ENCODE measurements at places on chromosomes 13 and 19. TPM values are rescaled to one million over a fixed set of nuclear protein-coding genes. Genes with fewer than 3 reads are reported as not detected.

GGN gene
- 1.5 TPM for total RNA-seq

SYCN gene
- total RNA-seq = not detected

DNA sequence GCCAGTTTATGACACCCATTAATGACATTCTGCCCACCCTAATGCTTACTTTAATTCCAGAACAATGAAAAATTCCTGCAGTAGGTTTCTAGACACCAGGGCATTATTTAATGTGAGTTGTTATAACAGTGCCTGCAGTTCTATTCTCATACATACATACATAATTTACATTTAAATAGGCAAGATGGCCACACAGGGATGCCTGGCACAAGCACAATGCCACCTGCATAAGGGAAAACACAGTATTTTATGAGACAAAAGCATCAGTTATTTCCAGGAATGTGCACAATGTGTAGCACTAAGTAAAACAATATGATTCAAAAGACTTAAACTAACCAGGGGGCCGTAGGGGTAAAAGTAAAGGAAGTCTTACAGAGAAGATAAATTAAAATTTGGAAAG is 243.9 kb upstream of the SPRY2 start:
- DNase-seq = no peak

DNA sequence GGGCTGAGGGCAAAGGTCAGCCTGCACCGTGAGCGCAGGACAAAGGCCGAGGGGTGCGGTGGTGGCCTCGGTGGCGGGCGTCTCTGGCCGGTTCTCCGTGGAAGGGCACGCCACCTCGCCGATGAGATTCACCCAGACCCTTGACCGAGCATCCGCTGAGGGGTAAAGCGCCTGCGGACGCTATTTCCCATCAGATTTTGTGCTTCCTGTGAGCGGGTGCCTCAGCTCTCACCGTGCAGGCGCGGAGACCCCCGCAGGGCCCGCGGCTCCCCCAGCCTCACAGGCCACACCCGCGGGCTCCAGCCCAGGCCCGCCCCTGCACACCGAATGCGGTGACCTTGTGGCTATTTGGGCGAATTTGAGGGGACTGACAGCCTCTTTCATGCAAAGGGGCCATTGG is 348.0 kb downstream of the TEX29 start:
- DNase-seq = no peak

DNA sequence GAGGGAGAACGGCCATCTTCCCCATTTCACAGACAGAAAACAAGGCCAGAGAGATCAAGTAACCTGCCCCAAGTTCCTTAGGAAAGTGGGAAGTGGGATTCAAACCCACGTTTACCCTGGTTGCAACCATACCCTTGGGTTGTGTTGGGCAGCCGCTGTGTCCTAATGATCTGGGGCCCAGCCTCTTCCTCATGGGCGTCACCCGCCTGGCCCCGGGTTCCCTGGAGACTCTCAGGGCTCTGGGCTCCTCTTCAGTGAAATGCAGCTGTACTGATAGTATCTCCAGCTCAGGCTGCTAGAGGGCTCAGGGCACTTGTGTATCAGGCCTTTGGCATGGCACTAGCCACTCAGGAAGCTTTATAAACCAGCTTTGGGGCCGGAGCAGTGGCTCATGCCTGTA is 9.8 kb downstream of the TMED1 start:
- DNase-seq = no peak

DNA sequence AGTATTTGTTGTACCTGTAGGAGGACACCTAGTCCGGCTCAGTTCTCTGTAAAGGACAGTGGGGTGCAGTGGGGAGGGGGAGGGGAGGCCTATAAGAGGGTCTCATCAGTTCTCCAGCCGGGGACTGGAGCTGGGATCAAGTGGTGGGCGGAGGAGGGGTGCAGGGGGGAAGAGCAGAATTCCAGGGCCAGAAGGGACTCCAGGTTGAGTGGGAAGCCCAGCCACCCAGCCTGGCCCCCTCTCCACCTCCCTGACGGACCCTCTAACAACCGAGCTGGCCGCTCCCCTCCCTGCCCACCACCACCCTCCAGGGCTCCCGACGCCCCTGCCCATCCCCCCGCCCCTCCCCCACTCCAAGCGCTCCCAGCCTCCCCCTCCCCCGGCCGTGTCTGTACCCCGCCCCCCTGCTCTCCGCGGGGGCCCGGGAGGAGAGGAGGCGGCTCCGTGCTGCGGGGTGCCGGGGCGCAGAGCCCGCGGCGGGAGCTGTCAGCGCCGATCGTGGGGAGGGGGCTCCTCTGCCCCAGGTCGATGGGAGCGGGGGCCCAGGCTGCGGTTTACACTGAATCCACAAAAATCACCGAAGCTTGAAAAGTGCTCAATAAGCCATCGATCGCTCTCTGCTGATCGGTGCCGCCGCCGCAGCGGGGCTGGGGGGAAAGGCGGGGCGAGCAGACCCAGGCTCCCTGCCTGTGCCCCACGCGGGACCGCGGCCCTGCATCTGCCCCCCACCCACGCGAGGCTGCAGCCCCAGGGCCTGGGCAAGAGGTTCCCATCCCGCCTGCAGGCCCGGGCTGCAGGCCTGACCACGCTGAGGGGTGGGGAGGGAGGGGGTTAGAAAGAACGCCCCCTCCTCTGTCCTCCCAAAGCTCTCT is 34.6 kb upstream of the ONECUT3 start:
- DNase-seq = no peak

PSPN gene
- total RNA-seq = 1.3 TPM

PSG3 gene
- total RNA-seq = 0.29 TPM

PTH2 gene
- total RNA-seq = not detected

GRCh38 chr19:43468354-43469159 is 3.1 kb upstream of the LYPD3 start:
- DNase-seq = no peak

GRCh38 chr13:99704390-99704789 is 203.1 kb downstream of the TM9SF2 start:
- DNase-seq = no peak

GRCh38 chr13:112825071-112825470 is 135.2 kb downstream of the ATP11A start:
- no peak for DNase-seq

APLP1 gene
- 7.3 TPM for total RNA-seq

DNA sequence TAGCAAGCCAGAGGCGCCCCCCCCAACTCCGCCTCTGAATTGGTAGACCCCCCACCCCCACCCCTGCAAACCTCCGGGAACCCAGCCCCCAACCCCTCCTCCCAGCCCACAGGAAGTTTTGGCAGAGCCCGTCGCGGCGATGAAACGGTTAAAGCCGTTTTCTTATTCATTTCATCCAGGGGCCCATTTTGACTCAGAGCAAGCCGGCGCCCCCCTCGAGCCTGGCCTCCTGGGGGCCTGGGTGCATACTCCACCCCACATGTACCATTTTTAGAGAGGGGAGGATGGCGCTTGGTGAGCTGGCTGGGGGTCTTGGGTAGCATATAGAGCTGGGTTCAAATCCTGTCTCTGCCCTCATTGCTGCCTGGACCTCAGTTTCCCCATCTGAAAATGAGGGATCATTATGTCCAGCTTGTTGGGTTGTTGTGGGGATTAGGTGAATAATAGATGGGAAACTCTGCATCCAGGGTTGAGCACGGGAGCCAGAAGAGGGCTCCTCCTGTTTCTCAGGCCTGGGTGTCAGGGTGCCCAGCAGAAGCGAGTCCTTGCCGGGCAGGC is 7.9 kb upstream of the JUNB start:
- no peak for DNase-seq

- DNase-seq = no peak
Measured at GRCh38 chr19:39927524-39928356, 6.7 kb downstream of the FCGBP start.

DNA sequence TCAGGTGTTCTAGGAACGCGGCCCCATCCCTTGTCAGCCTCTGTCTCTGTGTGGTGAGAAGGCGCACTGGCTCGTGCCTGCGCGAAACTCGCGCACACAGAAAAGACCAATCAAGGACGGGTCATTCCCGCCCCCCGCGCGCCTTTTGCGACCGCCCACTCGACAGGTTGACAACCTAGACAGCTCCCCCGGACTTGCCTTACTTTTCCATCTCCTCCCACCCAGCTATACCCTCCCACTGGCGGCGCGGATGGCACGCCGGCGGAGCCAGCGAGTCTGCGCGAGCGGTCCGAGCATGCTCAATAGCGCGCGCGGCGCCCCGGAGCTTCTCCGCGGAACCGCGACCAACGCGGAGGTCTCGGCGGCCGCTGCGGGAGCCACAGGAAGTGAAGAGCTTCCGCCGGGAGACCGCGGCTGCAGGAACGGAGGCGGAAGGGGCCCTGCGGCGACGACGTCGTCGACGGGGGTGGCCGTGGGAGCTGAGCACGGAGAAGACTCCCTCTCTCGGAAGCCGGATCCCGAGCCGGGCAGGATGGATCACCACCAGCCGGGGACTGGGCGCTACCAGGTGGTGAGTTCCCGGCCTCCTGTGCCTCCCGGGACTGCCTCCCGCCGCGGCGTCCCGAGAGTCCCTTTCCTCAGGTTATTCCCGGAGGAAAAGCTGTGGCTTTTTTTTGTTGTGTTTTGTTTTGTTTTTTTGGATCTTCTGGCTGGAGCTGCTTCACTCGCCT is at the start of gene NDFIP2:
NDFIP2 (plus strand) TSS at position 202 of the 731 bp plus-strand sequence; CDS start at position 251, 49 bp downstream.
- DNase-seq = no peak

CLEC17A gene
- not detected for total RNA-seq

LGALS7B gene
- not detected for total RNA-seq

C19orf73 gene
- total RNA-seq = 3.3 TPM

PRSS57 gene
- total RNA-seq = not detected

GRCh38 chr13:80605011-80605410 is 264.1 kb upstream of the SPRY2 start:
- DNase-seq = no peak

GRCh38 chr19:10655457-10656312 is 1.5 kb downstream of the ILF3 start:
- no peak for DNase-seq

SKA3 gene
- 2.3 TPM for total RNA-seq

CHAF1A gene
- 8.0 TPM for total RNA-seq

POGLUT2 gene
- total RNA-seq = 22.1 TPM

- no peak for DNase-seq
Measured at GRCh38 chr13:42420304-42420703, 148.4 kb downstream of the AKAP11 start.

CEBPA gene
- 0.10 TPM for total RNA-seq

GRCh38 chr19:52398081-52398441 is 412 bp downstream of the ZNF528 start:
- no peak for DNase-seq

HPN gene
- total RNA-seq = not detected

DNA sequence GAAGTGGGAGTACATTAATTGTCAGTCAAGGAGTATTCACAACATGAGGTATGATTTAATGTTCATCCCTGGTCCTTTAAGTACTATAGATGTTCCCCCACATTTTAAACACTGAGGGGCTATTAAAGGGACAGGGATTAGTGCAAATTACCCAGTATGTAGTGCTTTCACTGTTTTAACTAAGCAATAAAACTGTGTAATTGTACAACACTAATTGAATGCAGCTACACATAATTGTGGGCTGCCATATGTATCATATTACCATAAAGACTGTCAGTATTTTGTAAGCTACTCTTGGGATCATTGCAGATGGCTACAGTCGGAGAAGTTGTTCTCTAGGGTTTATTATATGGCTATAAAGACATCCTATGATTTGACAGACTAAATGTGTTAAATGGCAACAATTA is 316.6 kb downstream of the DCLK1 start:
- no peak for DNase-seq

DNA sequence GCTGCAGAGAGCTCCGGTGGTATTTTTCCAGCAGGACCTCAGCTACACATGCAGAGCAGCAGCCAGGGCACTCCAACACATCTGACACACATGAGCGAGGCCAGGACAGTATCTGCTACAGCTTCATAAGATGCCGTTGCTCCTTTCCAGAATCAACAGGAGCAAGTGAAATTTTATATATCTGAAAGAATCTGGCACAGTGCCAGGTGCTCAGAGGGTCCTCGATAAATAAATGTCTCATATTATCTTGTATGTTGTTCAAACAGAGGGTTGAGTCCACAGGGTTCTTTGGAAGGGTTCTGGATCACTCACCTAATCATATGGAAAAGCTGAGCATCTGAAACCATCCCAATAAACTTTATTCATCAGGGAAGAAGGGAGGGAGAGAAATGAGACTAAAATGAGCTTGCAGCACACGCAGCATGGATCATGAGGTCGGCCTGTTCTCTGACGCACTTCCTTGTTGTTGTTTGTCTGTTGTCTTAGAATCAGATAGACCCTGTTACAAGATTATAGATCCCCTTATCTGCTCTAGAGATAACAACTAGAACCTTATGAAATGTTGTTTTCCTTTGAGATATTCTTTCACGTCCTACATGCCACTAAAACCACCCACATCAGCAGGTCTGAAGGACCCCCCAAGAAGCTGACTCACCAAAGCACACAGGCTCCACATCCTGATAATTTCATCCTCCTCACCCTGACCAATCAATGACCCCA is 3.2 kb upstream of the METTL21C start:
- DNase-seq = no peak
